ENCODE measurements at places on chromosomes 12 and 14.

DNA sequence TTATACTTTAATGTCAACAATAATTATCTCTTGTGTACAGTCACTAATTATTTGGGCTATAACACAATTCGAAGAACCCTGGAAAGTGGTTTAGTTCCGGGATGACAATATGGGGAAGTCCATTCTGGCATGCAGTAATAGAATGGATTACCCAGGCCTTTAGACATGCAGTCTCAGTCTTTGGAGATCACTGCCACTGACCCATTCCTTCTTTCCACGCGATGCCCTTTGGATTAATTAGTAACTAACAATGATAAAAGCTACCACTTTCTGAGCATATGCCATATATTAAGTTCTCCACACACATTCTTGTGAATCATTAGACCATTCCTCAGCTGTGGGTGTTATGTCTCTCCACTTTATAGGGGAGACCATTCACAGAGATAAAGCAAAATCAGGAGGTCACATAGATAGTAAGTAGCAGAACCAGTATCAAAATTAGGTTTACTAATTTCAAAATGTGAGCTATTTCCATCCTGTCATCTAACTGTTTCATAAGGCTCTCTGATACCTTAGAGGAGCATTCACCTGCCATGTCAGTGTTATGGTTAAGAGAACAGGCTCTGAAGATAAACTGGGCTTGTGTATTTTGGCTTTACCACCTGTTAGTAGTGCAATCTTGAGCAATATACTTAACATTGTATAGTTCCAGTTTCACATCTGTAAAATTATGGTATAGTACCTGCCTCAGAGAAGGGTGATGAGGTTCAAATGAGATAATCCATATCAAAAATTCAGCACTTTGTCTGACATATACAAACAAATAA is 27.2 kb upstream of the KCNJ8 start:
- no peak for DNase-seq

GRCh38 chr12:15289192-15289591 is 33.1 kb upstream of the PTPRO start:
- DNase-seq = peak; percentile 32

- DNase-seq = no peak
Observed at GRCh38 chr12:124309231-124309630, 14.3 kb downstream of the RFLNA start.

- DNase-seq = no peak
Observed at GRCh38 chr14:99570544-99571302, 33.3 kb downstream of the CCDC85C start.

DNA sequence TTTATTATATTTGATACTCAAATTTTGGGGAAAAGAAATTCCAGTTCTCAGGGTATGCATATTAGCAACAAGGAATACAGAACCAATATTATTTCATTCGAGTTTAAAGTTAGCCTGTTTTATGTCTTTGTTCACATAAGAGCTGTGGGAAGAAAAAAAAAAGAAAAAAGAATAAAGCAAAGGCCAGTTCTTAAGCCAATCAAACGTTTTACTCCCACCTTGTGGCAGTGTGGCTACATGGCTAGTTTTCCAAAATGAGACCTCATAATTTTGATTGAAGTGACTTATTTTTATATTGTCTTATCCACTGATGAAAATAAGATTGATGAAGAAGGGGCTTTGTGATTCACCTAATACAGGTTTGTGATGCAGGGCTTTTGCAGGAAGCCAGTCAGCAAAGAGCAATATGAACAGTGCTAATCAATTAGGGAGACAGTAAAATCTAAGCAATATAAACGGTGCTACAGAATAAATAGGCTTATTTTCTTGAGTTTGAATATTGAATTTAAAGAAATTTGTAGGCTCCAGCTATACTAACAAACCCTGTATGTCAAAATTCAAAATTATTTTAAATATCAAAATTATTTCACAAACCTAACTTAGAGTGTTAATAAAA is 624.1 kb upstream of the FOXG1 start:
- no peak for DNase-seq

GRCh38 chr12:76520348-76520747 is 39.2 kb downstream of the OSBPL8 start:
- DNase-seq = no peak

- DNase-seq = peak; percentile 95
Observed at GRCh38 chr12:77924703-77925102, 94.0 kb downstream of the NAV3 start.

DNA sequence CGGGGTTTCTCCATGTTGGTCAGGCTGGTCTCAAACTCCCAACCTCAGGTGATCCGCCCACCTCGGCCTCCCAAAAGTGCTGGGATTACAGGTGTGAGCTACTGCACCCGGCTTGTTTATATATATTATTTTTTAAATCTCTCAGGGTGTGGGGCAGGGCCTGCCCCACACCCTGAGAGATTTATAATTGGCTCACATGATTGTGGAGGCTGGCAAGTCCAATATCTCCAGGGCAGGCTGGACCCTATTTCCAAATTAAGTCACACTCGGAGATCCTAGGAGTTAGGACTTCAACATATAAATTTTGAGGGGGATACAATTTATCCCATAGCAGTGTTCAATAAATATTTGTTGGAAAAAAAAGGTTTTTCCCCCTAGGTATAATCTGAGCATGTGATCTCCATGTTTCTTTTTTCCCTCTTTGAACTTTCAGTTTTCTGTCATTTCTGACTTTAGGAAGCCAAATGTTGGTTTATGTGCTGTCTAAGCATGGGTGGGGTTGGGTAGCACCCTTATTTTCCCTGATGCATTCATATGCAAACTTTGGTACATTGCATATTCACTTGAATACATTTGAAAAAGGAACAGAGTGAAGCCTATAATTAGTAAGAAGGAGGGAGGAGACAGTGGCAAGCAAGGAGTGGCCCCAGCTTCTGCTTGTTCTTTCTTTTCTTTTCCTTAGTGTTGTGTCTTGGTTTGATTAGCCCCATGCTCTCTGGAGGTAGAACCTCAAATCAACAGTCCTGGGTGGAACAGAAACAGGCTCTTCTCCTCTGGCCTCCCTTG is 8.7 kb upstream of the A2ML1 start:
- no peak for DNase-seq

DNA sequence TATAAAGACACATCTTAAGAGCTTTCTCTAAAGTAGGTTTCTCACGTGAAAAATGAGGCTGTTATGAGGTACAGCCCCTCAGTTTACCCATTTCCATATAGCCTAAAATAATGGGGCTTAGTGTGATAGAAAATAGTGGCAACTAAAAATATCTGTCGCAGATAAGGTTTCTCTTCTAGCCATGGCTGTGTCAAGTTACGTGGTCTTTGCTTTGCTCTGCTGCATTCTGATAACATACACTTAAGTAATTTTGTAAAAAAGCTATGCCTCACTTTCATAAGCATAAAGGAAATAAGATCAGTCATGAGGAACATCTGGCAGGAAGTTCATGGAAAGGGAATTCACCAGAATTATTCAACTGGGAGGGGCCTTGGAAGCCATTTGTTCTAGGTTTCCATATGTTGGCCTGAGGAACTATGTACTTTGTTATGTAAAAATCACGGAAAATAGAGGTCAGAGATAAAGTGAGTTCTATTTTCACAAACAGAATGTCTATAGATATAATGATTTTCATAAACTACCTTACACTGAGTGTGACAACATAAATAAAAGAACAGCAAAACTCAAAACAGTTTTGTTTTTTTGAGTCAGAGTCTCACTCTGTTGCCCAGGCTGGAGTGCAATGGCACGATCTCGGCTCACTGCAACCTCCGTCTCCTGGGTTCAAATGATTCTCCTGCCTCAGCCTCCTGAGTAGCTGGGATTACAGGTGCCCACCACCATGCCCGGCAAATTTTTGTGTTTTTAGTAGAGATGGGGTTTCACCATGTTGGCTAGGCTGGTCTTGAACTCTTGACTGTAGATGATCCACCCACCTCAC is 195.6 kb upstream of the KRR1 start:
- DNase-seq = peak; percentile 73

GRCh38 chr12:88566430-88566829 is 13.8 kb downstream of the KITLG start:
- DNase-seq = no peak

DNA sequence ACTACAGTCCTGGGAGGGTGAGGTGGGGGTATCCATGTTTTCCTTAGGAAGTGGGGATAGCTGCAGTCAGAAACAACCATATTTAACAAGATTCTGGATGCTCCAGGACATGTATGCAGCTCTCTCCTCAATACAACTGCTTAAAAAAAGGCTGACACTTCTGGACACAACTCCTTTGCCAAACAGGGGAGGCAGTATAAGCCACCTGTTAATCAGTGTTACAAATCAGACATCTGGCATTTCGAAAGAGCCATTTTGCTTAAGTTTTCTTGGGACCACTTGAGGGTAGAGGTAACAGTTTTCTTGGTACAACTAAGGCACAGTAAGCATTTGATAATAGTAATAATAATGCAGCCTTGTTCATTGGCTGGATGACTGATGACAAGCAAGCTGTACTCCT is 47.1 kb downstream of the RPGRIP1 start:
- DNase-seq = peak; percentile 24

- DNase-seq = no peak
Observed at GRCh38 chr12:98371419-98371818, 144.0 kb upstream of the TMPO start.

GRCh38 chr14:67413806-67414769 is 2.1 kb upstream of the PLEK2 start:
- DNase-seq = peak; percentile 65

DNA sequence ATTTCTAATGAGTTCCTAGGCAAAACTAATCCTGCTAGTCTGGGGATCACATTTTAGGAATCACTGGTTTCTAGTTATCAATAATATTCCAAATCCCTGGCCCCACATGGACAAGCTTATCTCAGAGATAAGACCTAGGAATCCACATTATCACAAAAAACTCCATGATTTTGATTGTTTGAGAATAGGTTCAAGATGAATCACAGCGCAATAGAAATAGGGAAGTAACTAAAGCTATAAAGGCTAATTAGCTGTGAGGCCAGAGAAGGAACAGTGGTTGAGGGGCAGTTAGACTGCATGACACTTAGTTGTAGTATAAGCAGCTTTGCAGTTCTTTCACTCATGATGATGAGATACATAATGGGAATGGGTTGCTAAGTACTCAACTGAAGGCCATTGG is 13.1 kb upstream of the ATP5F1B start:
- no peak for DNase-seq

GRCh38 chr12:50740307-50740706 is 23.6 kb upstream of the ATF1 start:
- DNase-seq = peak; percentile 55

DNA sequence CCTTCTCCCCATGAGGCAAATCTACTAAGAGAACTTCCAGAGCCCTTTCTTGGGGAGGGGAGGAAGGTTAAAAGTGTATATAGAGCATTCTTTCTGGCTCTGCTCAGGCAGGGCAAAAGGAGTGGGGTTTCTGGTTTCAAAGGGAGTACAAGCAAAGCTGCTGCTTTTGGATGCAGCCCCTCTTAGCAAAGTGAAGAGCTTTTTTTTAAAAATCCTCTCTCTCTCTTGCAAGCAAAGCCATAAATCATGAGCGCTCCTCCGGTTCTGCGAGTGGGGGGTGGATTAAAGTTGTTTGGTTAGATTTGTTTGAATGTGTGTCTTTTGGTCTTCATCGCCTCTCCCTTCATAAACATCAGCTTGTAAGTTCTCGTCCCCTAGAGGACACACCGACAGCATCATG is 546.6 kb upstream of the TBX3 start:
- no peak for DNase-seq

DNA sequence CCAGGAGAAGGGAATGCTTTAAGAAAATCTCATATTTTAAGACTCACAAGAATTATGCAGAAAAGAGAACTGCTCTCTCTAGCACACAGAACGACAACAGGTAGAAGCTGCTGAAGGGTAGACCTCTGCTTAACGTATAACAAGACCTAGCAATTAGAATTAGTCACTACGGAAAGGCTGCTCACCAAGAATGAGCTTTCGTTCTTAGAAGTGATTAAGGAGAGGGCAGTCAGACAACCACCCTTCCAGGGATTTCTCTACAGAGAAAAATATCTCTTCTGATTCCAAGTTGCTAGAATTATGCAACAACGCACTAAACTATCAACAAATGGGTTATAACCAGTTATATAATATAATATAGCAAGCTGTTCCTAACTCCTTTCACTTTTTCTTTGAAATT is 18.6 kb downstream of the LRIG3 start:
- peak; percentile 64 for DNase-seq

DNA sequence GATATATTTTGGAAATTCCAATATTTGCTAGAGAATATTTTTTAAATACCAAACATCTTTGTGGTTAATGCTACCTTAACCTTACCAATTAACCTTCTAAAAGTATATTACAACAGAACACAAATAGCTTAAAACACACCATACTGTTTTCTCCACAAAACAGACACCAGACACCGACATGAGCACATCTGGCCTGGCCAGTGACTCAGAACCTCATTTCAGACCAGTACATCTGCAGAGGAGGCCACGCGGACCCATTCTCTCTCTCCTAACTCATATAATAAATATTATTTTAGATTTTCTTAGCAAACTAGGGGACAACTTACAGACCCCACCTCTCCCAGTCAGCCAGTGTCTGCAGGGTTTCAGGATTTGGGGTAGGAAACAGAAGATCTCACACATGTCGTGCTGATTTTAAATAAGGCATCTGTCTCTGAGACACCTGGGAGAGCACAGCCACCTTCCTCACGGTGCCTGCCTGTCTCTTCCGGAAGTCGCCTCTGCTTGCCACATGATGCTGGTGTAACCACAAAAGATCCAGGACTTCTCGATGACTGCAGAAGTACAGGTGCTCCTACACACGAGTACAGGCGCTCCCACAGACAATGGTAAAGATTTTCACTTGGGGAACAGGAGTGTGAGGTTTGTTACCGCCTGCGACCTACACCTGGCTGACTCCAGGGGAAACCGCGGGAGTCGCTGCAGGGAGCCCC is 9.7 kb upstream of the ANKLE2 start:
- peak; percentile 40 for DNase-seq

GRCh38 chr12:22729957-22730443 is 105.0 kb downstream of the ETNK1 start:
- DNase-seq = peak; percentile 13

DNA sequence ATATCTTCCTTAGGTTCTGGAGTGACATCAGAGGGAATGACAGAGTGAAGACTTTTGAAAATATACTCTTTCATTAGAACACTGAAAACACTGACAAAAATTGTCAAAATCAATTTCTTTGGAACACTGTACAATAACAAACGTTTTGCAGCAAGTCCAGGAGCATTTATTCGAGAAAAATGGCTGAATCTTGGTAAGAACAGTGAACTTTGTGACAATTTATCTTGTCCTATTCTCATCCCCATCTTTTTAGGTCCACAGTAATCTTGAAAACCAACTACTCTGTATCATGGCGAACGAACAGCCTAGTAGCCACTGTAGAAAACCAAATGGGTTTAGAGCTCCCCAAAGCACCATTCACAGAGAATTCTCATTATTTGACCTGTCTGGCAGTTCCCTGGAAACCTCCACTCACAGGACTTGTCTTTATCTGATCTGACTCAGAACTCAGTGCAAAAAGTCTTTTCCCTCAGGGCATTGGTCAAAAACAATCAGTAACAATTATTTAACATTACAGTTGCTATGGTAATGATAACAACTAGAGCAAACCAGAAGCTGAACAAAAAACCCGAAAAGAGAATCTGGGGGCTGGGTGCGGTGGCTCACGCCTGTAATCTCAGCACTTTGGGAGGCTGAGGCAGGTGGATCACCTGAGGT is 20.3 kb upstream of the PPP2R5E start:
- DNase-seq = peak; percentile 72

Measured in amniotic epithelial cell (primary cell).